ENCODE measurements at places on chromosomes 16 and 17.

DNA sequence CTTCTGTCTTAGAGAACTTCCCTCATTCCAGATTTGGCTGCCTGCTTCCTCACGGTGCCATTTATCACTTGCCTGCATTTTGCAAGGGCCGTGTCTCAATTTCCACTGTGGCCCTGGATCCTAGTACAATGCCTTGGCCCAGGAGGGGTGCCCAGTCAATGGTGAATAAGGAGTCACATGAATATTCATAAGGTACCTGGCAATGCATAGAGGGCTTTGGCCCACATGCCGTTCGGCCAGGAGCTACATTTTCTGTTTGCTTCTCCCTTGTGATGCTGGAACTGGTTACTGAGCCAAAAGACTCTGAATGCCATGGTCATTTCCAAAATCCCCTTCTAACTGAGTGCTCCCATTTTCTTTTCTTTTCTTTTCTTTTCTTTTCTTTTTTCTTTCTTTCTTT lies 4.8 kb upstream of the PIRT start:
- no peak for DNase-seq

DNA sequence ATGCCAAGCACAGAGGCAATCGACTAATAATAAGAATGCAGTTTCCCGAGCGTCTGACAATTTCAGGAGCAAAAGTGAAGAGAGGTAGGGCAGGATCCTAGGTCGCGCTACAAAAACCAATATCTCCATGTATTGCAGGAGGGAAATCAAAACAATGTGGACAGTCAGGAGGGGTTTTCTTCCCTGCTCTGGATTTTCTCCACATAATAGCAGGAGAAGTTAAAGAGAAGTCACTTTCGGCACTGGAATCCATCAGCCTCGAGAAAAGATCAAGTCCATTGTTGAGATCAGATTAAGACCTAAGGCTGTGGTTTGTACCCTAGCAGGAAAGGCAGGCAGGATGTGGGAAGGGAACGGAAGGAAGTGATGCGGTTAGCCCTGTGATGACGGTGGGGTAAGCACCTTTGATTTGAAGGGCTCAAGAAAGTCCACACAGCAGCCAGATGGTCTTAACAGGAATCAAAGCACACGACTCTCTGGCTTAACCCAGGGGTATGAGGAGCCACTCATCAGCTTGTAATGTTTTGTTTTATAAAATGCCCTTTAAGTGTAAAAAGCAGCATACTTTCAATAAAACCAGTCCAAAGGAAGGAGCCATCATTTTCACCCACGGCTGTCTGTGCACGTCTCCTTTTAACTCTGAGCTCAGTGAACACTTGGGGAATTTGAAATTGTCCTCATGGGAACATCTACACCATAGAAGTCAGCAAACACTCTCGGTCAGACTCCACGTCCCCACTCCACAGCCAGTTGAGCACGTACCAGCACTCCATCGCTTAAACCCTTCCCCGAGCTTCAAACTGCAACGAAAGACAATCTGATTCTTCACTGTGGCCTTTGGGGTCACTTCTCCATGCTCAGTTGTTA lies 15.8 kb upstream of the AKTIP start:
- DNase-seq = no peak

- no peak for DNase-seq
Observed at GRCh38 chr17:54983260-54983659, 14.7 kb downstream of the STXBP4 start.

DNA sequence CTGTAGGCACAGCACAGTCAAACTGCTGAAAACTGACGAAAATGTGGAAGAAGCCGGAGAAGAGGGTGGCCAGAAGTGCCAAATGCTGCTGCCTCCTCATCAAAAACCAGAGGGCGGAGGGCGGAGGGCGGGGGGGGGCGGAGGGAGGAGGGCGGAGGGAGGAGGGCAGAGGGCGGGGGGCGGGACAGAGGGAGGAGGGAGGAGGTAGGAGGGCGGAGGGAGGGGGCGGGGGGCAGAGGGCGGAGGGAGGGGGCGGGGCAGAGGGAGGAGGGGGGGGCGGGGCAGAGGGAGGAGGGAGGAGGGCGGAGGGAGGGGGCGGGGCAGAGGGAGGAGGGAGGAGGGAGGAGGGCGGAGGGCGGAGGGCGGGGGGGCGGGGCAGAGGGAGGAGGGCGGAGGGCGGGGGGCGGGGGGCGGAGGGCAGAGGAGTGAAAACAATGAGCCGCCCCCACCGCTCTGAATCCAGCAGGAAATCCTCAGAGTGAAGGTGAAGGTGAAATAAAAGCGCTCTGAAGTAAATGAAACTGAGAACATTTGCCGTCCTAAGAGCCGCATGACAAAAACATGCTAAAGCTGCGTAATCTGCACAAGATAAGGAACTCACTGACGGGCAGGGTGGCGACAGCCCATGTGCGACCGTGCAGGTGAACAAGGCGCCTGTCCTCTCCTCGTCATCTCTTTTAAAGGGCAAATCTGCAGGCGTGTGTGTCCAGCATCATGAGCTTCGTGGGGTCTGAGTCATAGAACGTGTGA lies 22.6 kb upstream of the CBFA2T3 start:
- DNase-seq = no peak

DNA sequence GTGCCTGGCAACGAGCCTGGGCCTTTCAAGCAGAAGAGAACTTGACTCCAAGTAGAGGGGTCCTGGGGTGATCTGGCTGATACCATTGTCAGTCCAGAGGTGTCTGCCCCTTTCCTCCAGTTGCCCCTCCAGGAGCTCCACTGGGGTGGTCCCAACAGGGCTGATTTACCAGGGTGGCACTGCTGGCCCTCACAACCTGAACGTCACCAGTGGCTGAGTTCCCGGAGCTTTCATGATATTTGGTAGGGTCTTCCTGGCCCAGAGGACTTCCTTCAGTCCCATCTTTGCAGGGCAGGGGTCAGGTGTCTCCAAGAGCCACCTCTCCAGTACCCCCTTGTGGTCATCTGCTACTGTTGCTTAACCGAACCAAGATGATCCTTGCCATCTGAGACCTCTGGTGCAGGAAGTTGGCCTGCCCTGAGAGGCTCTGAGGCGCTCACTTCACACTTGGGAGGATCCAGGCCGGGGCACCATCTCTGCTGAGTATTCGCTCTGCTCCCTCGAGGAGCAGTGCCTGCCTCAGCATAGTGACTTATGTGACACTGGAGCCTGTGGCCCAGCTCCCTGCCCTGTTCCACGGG lies 3.5 kb downstream of the LIMD2 start:
- no peak for DNase-seq

DNA sequence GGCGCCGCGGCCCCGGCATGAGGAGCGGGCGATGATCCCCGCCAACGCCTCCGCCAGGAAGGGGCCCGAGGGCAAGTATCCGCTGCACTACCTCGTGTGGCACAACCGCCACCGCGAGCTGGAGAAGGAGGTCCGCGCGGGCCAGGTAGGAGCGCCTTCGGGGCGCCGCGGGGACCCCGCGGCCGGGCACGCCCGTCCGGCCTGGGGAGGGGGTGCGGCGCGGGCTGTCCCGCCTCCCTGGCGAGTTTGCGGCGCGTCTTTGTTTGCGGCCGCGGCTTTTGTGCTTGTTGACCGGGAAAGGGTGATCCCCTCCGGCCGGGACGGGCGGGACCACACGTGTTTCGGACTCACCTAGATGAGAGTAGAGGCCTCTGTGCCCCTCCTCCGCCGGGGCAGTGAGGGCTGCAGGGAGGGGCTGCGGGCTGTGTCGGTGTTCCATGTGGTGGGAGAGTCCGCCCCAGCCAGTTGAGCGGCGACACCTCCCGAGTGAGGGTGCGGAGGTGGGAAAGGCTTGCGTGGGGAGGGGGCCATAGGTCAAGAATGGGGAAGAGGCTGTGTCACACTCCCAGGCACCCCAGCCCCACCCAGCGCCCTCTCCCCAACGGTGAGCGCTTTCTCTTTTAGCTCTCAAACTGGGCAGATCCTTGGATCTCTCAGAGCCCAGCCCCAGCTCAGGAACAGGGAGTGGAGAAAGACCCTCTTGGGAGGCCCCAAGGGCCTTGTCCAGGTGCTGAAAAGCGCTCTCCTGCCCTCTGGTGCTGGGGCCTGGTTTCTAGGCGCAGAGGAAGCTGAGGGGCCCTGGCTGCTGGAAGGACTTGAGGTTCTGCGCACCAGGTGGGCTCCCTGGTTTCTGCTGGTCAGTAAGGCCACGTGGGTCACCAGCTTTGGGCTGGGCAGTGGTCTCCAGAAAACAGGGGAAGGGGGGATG lies 923 bp downstream of the ANKRD13B start:
- DNase-seq = no peak

DNA sequence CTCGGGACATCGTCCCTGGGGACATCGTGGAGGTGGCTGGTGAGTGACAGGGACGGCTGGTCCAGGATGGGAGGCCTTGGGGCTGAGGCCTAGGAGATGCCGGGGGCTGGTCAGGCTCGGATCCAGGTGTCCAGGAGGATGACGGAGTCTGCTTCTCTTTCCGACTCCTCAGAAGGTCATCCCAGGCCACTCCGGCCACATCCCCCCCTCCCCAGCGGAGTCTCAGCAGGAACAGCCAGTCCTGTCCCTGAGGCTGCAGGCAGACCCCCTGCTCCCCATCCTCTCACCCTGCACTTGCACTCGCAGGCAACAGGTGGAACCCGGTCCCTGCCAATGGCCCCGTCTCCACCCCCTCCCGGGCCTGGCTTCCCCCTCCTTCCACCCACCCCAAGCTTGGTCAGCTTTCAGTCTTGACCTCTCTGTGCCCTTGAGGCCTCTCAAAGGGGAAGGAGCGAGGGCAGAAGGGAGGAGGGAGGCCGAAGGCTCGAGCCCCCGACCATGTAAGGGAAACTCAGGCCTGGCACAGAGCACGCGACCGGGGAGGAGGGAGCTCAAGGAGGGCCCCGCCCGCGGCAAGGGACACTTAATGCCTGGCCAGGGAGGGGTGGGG lies 4.4 kb downstream of the ATP2A1 start:
- DNase-seq = no peak

DNA sequence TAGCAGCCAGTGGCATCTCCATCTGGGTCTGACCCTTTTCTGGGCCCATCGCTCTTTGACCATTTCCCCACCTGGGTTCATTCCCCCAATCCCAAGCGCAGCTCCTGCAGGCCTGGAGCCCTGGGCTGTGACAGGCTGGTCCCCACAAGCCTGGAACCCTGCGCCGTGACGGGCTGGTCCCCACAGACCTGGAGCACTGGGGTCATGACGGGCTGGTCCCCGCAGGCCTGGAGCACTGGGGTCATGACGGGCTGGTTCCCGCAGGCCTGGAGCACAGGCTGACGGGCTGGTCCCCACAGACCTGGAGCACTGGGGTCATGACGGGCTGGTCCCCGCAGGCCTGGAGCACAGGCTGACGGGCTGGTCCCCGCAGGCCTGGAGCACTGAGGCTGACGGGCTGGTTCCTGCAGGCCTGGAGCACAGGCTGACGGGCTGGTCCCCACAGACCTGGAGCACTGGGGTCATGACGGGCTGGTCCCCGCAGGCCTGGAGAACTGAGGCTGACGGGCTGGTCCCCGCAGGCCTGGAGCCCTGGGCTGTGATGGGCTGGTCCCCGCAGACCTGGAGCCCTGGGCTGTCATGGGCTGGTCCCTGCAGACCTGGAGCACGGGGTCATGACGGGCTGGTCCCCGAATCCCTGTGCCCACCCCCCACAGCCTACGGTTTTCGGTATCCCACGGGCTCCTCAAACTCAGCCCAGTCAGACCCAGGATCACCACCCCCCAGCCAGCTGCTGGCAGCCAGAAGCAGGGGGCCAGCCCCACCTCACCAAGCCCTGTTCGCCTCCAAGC lies 16.6 kb downstream of the TMC6 start:
- no peak for DNase-seq

DNA sequence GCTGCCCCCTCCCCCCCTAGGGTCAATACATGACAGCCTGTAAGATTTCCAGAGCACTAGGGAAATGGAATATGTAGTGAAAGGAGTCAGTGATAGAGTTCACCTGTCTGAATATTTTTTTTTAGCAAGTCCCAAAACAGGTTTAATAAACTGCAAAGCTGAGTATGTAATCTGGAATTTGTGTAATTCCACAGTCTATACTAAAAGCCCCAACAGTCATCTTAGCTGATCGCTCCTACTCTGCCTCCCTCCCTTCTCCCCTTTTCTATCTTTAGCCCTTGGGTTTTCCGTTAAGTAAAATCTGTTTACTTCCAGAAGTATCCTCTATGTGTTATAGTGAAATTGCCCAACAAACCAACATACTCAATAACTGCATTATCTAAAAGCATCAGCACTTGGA lies 3.5 kb downstream of the CDH13 start:
- DNase-seq = no peak

GRCh38 chr17:50495918-50496317 lies 12.3 kb upstream of the MYCBPAP start:
- no peak for DNase-seq
